ENCODE measurements at places on chromosomes 4 and X. TPM values are rescaled to one million over a fixed set of nuclear protein-coding genes. Genes with fewer than 3 reads are reported as not detected.

- DNase-seq = no peak
Measured at GRCh38 chr4:10741961-10742699, 57.6 kb upstream of the CLNK start.

GRCh38 chr4:184681916-184682315, 32.4 kb downstream of the PRIMPOL start:
- DNase-seq = no peak

DNA sequence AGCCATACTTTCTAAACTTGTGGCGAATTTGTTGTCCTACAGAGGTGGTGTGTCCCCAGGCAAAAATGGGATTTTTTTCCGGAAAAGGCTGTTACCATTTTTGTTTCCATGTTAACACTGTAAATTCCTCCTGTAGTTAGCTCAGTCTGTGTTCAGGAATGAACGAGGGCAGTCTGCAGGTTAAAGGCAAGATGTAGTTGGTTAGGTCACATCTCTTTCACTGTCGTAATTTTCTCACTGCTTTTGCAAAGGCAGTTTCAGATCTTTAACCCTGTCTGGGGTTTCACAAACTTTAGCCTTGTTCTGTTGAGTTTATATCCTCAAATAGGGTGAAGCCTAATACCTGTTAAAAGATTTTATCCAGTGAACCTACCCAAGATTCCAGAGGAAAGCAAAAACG, 50.5 kb upstream of the PUDP start:
- no peak for DNase-seq

- DNase-seq = no peak
Measured at GRCh38 chrX:64395568-64395929, 297 bp upstream of the MTMR8 start.

DNA sequence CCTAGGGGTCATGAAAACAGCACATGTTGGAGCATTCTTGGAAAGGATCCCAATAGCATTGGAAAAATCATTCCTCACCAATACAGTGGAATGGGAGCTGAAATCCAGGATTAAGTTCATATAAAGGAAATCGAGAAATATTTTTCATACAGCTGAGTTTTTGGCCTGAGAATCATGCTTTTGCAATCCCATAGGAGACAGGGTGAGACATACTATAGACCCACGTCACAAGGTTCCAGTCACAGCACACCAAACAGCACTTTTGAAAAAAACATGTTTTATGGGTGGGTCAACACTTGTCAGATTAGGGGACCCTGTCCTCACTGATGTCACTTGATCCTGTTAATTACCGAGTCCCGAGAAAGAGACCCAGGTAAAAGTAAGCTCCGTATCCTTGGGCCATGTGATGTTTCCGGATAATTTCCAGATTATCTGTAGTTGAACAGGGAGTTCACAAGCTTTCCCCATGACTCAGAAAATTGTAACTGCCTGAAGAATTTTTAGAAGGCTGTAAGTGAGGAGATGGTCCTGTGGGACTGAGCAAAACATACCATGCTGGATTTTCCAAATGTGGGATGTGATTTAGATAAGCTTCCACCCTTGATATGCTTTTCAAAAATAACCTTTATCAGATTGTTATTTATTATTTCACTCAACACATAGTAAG, 80.9 kb upstream of the TLR3 start:
- DNase-seq = no peak

- DNase-seq = no peak
Measured at GRCh38 chrX:44462850-44463249, 79.8 kb downstream of the FUNDC1 start.

The IGSF1 gene
- total RNA-seq = not detected

The TCP11X2 gene
- total RNA-seq = not detected
